ENCODE measurements at places on chromosomes 13 and 19. TPM values are rescaled to one million over a fixed set of nuclear protein-coding genes. Genes with fewer than 3 reads are reported as not detected.

The HSH2D gene
- under 0.01 TPM for total RNA-seq

The ZNF761 gene
- total RNA-seq = 18.8 TPM

The ZC3H13 gene
- total RNA-seq = 36.3 TPM

The KLK4 gene
- not detected for total RNA-seq

The RBM26 gene
- 55.8 TPM for total RNA-seq

The STAP2 gene
- total RNA-seq = 0.82 TPM

The FGF21 gene
- total RNA-seq = not detected

The ZNF154 gene
- 33.0 TPM for total RNA-seq

The APOE gene
- total RNA-seq = 77.0 TPM

The RNF17 gene
- 3.3 TPM for total RNA-seq

The ZNF835 gene
- 13.0 TPM for total RNA-seq

The ZNF587 gene
- total RNA-seq = 24.9 TPM

The ZNF793 gene
- total RNA-seq = 48.9 TPM

The DACT3 gene
- total RNA-seq = 17.5 TPM

The CERS1 gene
- 21.2 TPM for total RNA-seq

The ZNF230 gene
- total RNA-seq = 11.0 TPM

The LRCH1 gene
- 17.1 TPM for total RNA-seq

GRCh38 chr19:33211794-33212435, 13.7 kb downstream of the SLC7A10 start:
- DNase-seq = no peak

- no peak for DNase-seq
Measured at GRCh38 chr13:30721936-30722335, 13.4 kb upstream of the ALOX5AP start.

DNA sequence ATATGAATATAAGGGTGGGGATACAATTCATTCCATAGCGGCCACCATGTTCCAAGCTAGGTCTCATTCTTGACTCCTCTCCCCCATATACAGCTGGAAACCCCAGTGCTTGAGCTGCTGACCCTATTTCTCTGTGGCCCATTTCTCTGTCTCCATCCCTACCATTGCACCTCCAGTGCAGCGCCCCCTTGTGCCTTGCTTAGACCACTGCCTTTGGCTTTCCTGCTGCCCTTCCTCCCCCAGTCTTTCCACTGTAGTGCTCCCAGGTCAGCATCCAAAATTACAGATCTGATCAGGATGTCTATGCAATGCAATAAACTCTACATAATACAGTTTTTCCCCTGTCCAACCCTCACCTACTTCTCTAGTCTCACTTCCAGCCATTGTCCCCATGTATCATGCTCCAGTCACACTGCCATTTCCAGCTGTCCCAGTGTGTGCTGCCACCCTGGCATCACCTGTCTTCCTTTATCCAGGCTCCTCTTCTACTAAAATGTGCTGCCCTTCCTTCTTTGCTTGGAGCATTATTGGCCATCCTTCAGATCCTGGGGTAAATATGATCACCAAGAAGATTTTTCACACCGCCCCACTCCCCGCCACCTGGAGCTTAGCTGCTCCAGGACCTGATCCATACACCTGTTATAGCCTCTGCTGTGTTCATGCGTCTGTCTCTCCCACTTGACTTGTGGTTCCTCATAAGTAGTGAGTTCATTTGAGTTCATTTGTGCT, 199.4 kb upstream of the IPO5 start:
- no peak for DNase-seq

DNA sequence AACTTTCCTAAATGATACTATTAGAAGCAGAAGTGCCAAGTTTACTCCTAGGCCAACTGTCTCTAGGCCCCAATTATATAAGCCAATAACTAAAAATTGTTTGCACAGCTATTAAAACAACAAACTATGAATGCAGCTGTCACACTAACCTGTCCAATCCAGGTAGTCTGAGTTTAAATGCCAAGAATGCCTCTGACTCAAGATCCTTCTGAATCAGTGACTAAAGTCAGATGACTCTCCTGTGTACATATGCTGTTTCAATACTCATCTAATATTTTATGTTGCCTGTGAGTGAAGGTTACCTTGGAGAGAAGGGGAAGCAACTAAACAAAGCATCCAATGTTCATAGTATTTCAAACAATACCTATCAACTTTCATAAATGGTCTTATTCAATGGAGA, 257.0 kb downstream of the ENOX1 start:
- no peak for DNase-seq

DNA sequence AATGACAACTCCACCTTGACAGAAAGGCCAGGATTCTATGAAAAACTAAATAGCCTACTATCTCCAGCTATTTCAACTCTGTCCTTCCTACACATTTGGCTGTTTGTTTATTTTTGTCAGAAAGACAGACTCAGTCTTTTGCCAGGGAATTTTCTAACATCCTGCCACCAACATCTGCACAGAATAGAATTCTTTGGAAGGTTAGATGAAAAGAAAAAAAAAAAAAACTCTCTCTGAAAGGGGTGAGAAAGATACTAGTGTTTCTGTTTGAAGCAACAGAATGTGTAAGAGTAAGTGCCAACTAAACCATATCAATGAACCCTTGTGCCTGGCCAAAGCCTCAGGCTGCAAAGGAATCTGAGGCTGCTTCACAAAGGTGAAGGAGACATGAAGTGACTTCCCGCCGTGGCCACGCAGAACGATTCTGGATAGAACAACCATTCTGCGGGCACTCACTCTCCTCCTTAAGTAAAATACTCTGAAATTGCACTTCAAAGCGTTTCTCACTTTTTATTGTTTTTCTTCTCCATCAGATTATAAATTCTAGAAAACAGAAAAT, 498.2 kb downstream of the IRS2 start:
- DNase-seq = no peak

DNA sequence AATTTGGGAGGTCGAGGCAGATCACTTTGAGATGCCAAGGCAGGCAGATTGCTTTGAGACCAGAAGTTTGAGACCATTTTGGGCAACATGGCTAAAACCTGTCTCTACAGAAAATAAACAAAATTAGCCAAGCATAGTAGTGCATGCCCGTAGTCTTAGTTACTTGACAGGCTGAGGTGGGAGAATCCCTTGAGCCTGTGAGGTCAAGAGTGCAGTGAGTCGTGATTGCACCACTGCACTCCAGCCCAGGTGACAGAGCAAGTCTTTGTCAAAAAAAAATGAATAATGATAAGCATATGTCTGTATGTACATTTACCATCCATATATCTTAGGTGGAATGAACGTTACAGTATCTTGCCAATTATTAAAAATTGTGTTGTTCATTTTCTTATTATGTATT, 2447.7 kb downstream of the PCDH9 start:
- DNase-seq = no peak

GRCh38 chr13:57624565-57625435, 6.7 kb upstream of the PCDH17 start:
- DNase-seq = no peak

DNA sequence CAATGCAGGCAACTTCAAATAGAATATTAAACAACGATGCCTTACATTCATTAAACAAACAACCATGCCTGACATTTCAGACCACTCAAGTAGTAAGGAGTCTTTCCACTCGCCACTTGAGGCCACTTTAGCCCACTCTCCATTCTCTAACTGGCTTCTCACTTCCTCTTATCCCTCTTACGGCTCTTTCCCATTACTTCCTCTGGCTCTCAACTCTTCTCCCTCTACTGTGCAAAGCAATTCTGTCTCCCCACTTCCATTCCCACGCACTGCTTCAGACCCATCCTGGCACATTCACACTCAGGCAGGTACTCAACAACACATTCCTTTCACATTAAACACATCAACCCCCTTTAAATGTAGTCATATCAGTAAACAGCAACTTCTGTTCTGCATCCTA, 229.8 kb upstream of the IPO5 start:
- no peak for DNase-seq

- DNase-seq = no peak
Measured at GRCh38 chr13:66826398-66826797, 403.7 kb downstream of the PCDH9 start.

- DNase-seq = no peak
Measured at GRCh38 chr19:11324748-11325389, 14.6 kb downstream of the RAB3D start.

- no peak for DNase-seq
Measured at GRCh38 chr19:49362048-49362928, at the start of gene TEAD2. TEAD2 (minus strand) TSS chr19:49362416; CDS start chr19:49360075, 2,341 bp downstream.

DNA sequence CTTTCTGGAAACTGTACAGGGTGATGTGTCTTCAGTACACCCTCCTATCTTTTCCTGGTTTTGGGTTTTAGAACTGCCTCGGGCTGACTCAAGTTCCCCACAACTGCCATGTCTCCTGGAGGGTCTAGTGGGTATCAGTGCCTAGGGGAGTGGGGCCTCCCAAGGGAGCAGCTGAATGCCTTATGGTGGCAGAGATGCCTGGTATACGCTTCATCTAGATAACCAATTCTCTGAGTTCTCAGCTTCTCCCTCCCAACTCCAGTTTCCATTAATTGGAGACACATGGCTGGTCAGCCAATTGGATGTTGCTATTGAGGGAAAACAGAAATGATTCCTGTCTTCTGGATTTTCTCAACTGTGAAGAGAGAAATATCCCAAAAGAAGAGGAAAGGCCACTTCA, 12.8 kb downstream of the ZNF439 start:
- no peak for DNase-seq

DNA sequence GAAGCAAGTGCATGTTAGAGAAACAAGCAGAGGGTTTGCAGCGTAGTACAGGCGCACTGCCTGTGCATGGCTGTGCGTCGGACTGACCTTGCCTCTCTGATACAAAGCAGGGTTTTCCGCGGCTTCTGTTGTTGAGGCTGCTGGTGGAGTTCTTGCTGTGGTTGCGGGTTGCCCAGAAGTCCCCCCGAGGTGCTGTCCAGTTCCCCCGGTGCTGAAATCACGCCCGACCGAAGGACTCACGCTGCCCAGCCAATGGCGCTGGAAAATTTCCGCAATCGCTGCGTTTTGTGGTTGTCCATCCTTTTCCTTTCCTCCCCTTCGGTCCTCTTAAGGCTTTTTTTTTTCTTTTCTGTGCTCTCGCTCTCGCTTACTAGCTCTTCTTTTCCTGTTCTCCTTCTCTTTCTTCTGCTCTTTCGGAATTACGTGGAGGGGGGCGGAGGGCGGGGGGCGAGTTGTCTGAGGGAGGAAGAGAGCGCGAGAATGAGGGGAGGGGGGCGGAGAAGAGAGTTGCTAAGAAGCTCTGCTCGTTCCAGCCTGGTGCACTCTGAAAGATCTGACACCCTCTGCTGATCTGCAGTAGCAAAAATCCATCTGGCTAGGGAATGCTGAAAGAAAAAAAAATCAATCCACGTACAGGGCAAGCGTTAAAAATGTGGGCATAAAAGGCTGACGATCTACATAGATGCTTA, at the start of gene SLITRK1:
Gene SLITRK1, minus strand, starts transcription at position 558 of the 689 bp plus-strand sequence. CDS start 967 bp downstream, outside the sequence.
- DNase-seq = peak; percentile 27

- DNase-seq = no peak
Measured at GRCh38 chr19:19613506-19613905, 5.0 kb downstream of the PBX4 start.

GRCh38 chr19:34669305-34669704, 7.7 kb downstream of the SCGB2B2 start:
- no peak for DNase-seq

- DNase-seq = no peak
Measured at GRCh38 chr19:11494634-11495285, 10.9 kb downstream of the ZNF653 start.

DNA sequence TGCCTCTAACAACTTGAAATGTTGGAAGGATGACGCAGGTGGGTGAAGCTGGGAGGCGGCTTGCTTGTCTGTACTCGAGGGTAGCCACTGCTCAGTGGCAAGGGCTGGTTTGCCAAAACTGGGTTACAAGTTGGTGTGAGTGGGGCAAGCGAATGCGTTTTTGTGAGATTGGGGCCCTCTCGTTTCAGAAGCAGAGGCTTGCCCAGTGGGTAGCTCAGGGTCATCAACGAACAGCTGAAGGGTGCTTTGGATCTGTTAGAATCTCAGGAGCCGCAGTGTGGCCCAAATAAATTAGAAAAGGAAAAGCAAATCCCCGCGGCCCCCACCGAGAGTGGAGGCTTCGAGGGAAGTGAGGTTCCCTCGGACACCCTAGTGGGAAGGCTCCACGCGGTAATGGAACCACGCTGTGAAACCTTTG, 7.3 kb downstream of the ATP4B start:
- no peak for DNase-seq

- no peak for DNase-seq
Measured at GRCh38 chr13:39557285-39557955, 45.6 kb downstream of the LHFPL6 start.

DNA sequence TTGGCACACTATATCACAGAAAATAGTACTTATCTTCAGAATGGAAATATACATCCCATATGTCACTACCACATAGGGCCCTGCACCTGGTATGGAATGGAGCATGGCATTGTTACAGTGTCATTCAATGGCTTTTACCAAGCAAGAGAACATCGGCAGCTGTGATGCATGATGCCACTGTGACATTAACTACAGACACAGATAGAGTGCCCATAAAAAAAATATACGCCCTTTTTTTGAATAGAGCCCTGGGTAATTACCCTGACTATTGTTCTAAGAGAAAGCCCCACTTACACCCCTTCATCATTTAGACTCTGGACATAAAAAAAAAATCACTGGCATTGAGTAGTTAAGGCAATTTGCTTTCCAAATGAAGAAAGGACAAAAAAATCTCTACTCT, 320.3 kb downstream of the DNAJC15 start:
- DNase-seq = no peak

- no peak for DNase-seq
Measured at GRCh38 chr19:19602713-19603324, 15.7 kb downstream of the PBX4 start.

DNA sequence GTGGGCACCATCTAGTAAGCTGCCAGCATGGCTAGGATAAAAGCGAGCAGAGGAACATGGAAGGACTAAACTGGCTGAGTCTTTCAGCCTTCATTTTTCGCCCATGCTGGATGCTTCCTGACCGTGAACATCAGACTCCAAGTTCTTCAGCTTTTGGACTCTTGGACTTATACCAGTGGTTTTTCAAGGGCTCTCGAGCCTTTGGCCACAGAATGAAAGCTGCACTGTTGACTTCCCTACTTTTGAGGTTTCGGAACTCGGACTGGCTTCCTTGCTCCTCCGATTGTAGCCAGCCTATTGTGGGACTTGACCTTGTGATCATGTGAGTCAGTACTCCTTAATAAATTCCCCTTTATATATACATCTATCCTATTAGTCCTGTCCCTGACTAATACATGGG, 785.1 kb upstream of the SLITRK6 start:
- DNase-seq = no peak

GRCh38 chr13:112877976-112878955, 90.7 kb upstream of the MCF2L start:
- DNase-seq = no peak

DNA sequence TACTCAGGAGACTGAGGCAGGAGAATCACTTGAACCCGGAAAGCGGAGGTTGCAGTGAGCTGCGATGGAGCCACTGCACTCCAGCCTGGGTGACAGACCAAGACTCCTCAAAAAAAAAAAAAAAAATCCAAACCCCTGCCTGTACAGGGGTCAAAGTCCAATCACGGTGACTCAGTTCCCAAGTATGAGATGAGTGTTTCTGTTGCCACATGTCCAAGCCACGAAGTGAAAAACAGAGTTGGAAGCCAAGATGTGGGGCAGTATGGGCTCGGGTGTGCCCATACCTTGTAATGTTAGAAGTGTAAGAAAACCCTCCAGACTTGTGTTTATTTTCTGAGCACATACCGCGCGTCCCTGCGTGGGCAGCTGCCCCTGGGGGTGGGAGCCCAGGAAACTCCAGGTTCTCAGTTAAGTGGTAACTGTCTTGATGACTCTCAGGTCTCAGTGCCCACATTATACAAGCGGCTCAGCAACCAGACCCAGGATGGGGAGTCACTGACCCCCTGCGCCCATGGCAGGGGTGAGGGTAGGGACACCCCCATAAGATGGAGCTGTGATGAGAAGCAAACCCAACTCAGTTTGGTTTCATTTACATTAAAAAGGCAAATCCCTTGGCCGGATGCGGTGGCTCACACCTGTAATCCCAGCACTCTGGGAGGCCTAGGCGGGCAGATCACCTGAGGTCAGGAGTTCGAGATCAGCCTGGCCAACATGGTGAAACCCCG, 1.2 kb upstream of the GPX4 start:
- DNase-seq = no peak

Measured in frontal cortex (tissue), 4 donors.